NK-92 treated with Interleukin-12 subunit alpha and Interleukin-12 subunit beta, amount 100 ng/mL, for 24 hours (cell line): ENCODE measurements at places on chromosomes 13 and 19.

DNA sequence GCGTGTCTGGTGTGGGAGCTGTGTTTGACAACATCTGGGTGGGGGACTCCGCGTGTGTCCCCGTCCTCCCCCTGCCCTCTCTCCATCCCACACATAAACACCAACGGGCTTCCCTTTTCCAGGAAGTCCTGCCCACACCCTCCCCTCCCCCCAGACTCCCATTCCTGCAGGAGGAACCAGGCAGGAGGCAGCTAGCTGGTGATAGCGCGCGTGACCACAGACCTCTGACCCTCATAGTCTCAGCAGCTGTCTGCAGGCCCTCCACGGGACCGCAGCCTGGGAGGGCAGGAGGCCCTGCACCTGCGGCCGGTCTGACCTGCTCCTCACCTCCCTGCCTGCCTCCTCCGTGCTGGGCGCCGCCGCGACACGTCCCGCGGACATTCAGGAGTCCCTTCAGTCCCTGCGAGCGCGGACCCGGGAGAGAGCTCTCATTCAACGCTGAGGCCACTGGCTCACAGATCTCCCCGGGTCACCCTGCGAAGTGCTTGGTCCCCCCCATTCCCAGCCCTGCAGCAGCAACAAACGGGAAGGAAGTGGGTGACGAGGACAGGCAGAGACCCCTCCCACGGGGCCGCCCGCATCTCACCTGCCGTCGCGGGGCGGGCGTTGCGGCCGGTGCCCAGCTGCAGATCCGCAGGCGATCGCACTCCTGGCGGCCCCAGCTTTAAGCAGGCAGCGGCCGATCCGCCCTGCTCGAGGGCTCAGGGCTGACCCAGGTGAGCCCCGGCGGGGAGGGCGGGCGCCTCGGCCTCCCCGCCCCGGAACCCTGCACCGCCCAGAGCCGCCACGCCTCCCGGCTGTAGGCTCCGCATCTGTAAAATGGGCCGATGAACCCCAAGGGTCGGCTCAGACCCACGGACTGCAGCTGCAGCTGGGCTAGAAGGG lies 1.1 kb upstream of the ACP5 start:
- DNase-seq: no peak

- no peak for DNase-seq
Observed at GRCh38 chr13:32001154-32001768, 30.3 kb upstream of the FRY start.

DNA sequence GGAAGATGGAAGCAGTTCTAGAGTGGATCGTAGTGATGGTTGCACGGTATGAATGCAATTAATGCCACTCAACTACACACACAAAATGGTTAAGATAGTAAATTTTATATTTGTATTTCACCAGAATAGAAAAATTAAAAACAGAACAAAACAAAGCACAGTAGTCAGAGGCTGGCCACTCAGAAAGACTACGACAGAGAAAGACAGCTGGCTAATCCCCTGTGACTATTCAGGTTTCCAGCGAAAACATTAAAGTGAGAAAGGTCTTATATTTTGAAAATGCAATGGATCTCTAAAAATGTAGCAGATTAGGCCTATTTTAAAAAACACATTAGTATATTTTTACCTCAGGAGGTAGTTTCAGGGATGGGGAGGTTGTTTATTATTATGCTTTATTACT lies 131.3 kb upstream of the POSTN start:
- DNase-seq: no peak

DNA sequence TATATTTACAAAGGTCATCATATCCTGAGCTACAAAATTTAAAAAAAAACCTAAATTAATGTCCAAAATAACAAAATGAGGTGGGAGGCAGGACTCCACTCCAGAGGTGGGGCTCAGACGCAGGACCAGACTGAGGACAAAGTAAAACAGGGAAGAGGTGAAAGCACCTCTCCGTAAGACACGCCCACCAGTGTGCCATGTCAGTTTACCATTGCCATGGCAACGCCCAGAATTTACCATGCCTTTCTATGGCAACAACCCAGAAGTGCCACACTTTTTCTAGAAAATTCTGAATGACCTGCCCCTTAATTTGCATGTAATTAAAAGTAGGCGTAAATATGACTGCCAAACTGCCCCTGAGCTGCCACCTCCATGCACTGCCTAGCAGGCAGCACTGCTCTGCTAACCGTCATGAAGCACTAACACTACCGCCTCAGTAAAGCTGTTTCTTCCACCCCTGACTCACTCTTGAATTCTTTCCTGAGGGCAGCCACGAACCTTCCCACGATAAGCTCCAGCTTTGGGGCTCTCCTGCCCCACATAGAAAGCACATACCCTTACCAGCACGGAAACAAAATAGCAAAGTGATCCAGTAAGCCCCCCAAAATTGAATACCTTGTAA lies 22.3 kb upstream of the PDCD5 start:
- DNase-seq: no peak

- no peak for DNase-seq
Observed at GRCh38 chr19:6887316-6887715, at the start of gene ADGRE1. Gene ADGRE1 (plus strand): TSS chr19:6887579. CDS start chr19:6887609, 30 bp downstream.

GRCh38 chr19:45960595-45961235 lies 12.9 kb downstream of the NOVA2 start:
- no peak for DNase-seq

- DNase-seq: no peak
Observed at GRCh38 chr13:93270769-93271742, 44.4 kb downstream of the GPC6 start.
